ENCODE measurements at places on chromosomes 7 and 10. TPM values are rescaled to one million over a fixed set of nuclear protein-coding genes. Genes with fewer than 3 reads are reported as not detected.

PODXL gene
- total RNA-seq = 55.6 TPM

GRCh38 chr10:77586719-77587415 is 50.7 kb downstream of the KCNMA1 start:
- no peak for DNase-seq

GJD4 gene
- total RNA-seq = not detected

GRCh38 chr7:139557857-139558581 is 34.5 kb downstream of the CLEC2L start:
- no peak for DNase-seq

DNA sequence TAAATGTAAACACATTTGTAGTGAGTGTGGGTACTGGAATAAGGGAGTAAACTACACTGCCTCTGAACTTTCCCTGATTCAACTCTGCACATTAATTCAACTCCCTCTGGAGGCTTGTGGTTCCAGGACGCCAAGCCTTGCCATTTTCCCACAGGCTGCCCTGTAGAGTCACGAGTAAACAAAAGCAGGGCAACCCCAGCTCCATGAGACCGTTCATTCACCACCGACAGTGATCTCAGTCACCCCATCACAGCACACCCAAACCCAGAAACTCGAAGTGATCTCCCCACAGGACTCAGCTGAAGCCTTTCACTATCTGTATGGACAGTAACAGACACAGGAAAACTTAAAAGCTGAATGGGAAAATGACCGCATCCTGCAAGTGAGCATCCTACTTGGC is 218.8 kb upstream of the FRMD4A start:
- DNase-seq = no peak

DNA sequence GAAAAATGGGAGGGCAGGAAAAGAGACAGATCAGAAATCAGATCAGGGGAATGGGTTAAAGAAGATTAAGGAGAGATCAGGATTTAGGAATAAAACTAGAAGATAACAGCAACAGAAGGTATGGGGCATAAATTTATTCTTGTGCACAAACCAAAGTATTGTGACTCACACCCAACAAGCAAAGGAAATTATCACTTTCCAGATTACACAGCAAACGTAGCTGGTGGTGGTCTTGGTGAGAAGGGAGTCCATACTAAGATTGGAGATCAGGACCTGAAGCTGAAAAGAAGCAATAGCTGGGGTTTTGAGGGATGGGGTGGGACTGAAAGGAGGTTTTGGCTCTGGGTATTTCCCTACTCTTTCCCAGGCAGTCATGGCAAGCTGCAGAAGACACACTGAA is 3.5 kb upstream of the MYOZ1 start:
- no peak for DNase-seq

DNA sequence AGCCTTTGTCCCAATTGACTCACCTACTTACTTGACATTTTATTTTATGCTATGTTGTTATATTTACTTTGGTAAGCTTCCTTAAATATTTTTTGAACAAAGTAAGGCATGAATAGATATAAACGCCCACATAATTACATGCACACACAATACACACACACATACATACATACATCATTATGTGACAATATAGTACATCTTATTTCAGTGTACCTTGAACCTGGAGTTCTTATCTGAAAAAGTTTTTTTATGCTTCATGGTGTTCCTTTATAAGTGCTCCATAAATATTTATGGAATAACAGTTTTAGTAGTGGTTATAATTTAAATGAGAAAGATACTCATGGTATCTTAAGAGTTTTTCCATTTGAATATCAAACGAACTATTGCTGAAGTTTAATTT is 102.8 kb upstream of the MTPN start:
- DNase-seq = no peak

NEUROG3 gene
- not detected for total RNA-seq

DNA sequence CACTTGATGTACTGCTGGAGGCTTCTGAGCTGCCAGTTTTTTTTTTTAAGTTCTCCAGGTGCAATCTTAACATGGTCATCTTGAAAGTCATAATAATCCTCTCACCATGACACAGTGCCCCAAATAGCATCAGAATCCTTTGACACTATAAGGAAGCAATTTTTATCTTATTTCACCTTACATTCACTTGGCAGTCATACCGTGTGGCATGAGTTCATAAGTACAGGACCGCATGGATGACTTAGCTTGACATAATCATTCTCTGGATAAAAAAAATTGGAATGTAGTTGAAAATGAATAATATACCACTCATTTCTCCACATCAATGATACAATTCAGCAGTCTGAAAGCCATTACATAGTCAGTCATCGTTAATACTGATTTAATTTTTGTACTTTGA is 25.6 kb upstream of the TMEM196 start:
- DNase-seq = no peak

DNA sequence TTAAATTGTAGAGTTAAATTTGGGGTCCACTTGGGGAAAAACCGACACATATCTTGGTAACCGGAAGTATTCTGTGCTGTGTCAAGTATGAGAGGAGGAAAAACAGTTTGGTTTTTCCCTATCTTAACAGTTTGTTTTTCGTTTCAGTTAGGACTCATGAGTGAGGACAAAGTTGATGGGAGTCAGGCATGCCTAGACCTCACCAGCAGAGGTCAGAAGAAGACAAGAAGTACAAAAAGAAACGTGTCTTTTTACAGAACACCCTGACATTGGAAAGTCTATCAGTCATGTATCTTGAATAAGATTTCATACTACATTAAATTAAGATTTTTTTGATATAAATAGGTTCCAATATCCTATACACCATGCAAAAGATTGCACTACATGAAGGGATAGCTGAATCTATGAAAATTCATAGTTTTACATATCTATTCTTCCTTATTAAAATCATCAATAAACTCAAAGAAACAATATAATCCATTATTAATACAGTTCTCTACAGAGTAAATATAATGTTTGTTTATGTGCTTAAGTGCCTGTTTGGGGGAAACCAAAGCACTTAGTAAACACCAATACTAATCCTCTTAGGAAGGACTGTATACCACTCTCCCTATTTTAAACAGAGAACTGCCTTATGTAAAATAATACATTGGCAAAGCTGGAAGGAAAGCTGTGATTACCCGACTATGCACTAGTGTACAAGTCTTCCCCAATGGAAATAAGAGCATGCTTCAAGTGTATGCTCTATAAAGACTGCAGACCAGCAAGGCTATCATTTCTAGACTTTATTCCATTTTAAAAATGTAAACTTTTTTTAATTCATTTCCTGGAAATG is 95.6 kb downstream of the USP6NL start:
- peak; percentile 46 for DNase-seq

GRCh38 chr10:125201108-125201524 is 40.8 kb upstream of the CTBP2 start:
- no peak for DNase-seq

CFAP46 gene
- 0.66 TPM for total RNA-seq

GRCh38 chr7:20241194-20241910 is 24.2 kb upstream of the MACC1 start:
- DNase-seq = no peak

DNA sequence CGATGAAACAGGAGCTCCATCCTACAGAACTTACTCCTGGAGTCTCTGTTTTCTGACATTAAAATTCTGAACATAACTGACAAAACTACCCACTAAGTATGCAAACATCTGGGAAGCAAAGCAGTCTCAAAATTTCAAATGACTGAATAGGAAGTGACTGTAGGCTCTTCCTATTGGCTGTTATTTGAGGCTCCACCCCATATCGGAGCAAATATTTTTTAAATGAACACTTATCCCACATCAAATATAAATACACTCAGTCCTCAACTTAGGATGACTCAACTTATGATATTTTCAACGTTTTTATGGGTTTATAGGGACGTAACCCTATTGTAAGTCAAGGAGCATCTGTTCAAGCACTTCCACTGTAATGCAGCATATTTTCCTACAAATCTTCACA is 8.8 kb downstream of the HSPA12A start:
- DNase-seq = no peak

DNA sequence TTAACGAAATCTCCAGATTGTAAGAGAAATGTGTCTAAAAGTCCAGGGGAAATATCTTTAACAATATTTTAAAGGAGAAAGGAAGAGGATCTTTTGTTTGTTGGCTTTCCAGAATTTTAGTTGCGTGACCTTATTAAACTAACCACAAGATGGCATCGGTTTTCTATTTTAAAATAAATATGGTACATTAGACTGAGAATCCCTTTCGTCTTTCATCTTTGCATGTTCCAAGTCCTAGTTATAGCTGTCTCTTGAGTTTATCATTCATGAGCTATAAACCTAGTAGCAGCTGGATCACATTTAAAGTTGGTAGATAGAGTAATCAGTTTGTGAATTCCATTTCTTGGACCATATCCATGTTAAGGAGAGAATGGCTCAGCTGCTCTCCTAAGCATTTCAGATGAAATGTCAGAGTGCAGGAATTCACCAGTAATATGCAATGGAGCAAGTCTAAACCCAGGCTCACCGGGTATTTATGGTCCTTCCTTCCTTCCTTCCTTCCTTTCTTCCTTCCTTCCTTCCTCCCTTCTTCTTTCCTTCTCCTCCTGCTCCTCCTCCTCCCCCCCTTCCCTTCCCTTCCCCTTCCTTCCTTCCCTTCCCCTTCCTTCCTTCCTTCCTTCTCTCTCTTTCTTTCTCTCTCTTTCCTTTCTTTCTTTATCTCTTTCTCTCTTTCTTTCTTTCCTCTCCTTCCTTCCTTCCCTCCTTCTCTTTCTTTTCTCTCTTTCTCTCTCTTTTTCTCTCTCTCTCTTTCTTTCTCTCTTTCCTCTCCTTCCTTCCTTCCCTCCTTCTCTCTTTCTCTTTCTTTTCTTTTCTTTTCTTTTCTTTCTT is 57.8 kb upstream of the RAB18 start:
- DNase-seq = no peak

WIPF3 gene
- total RNA-seq = 0.66 TPM

DNA sequence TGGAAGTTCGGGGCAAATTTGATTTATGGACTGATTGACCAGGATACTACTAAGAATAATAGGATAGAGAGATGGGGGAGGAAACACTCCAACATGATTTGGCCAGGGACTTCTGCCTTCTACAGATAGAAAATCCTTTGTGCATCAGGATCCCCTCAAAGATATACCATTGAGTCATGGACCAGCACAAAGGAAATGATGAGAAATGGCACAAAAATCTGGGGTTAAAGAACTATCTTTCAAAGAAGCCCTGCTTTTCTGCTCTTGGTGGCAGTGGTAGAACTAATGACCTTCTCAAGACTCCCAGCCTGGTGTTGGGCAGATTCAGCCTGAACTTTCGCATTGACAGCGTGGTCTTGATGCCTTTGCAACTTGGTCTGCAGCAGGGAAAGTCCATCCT is 27.6 kb upstream of the LAMB1 start:
- DNase-seq = no peak

NPY4R gene
- not detected for total RNA-seq

- DNase-seq = no peak
Observed at GRCh38 chr10:113820507-113820906, 33.4 kb downstream of the DCLRE1A start.

PANK1 gene
- total RNA-seq = 2.9 TPM

GRCh38 chr7:53413021-53413420 is 377.6 kb downstream of the POM121L12 start:
- no peak for DNase-seq

- no peak for DNase-seq
Observed at GRCh38 chr7:128877756-128878120, 15.1 kb downstream of the ATP6V1F start.

CFAP43 gene
- 0.32 TPM for total RNA-seq

- no peak for DNase-seq
Observed at GRCh38 chr7:99422186-99422585, 13.4 kb downstream of the BUD31 start.

- DNase-seq = peak; percentile 73
Observed at GRCh38 chr7:30548845-30549244, 44.2 kb upstream of the GGCT start.

- DNase-seq = no peak
Observed at GRCh38 chr10:18473424-18474117, 177.8 kb downstream of the NSUN6 start.

GRCh38 chr10:100328198-100328597 is 1.8 kb downstream of the PKD2L1 start:
- DNase-seq = no peak

GATA3 gene
- total RNA-seq = 28.2 TPM
